Erythroblast (primary cell): ENCODE measurements at places on chromosomes 12 and 14.

- no peak for DNase-seq
These were observed 12.6 kb downstream of the GPRC5A start for GRCh38 chr12:12903642-12904609.

DNA sequence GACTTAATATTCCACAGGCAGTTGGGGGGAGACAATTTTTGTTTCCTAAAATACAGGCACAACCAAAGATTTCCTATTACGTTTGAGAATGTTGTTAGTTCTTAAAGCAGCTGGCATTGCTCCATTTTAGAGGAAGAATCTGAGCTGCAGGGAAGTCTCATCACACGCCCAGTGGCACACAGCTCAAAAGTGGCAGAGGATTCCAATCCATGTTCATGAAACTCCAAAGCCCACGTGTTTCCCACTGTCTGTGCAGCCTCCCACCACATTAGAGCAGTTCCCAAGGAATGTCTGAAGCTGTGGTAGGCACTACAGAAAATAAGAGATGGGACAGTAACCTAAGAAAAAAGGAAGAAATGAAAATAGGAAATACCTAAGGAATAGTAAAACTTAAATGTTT, 6.1 kb upstream of the IL26 start:
- no peak for DNase-seq

GRCh38 chr12:10331642-10332239, 24.1 kb downstream of the KLRD1 start:
- peak; percentile 59 for DNase-seq

DNA sequence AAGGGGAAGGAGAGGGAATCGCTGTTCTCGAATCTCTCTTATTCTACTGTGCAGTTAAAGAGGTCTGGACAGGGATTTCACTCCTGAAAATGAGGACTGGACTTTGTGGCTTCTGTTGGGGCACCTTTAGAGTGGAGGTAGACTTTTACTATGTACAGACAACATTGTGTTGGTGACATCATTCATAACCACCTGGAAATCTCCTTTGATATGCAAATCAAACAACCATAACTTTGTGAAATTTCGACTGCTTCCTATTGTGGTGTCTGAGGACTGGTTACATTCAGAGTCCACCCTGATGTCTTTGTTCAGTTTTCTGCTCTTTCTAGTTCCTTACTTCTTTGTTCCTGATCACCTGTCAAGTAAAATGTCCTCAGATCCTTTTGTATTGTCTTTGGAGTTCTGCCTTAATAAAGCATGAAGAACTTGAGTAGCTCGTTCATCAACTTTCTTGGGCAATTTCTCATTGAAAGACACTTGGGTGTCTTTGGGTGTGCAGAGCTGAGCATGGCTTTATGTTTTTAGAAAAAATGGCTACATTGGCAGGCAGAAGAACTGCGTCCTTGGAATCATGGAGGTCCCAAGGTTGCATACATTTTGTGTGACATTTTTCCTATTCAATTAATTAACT, 29.8 kb downstream of the LRRK2 start:
- DNase-seq = no peak

DNA sequence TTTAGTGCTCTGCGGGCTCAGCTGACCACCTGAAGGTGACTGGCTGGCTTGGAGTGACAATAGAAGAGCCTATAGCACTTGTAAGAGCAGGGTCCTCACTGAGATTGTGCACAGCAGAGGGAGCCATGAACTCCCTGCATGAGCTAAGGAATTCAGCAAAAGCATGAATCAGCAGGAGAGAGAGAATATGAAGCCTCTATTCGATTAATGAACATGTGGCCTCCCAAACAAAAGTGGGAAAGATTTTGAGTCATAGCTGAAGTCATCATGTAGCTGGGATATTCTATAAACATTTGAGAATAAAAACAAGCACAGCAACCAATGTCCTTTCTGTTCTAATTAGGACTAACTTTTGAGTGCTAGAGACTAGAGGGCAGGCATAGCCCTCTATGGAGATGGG, 626.6 kb downstream of the DIO2 start:
- DNase-seq = no peak

DNA sequence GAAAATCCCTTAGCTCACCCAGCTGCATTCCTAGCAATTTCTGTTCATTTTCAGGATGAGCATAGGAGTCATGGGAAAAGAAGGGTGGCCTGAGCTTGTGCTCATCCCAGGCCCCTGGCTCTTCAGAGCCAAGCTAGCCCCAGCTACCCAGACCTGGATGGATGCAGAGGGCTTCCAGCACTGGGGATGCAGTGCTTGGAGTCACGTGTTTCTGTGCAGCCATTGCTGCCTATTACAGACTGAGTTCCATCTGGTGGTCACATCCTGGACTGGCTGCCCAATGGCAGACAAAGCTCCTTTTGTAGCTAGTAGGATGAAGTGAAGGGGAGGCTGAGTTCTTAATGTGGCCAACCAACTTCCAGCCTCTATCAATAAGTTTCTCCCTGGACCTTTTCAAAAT, 54.2 kb upstream of the JDP2 start:
- no peak for DNase-seq

- DNase-seq = peak; percentile 65
These were observed 1.6 kb upstream of the CDKN1B start for GRCh38 chr12:12715459-12716150.

- DNase-seq = no peak
These were observed 8.3 kb downstream of the RERG start for GRCh38 chr12:15212930-15213329.

DNA sequence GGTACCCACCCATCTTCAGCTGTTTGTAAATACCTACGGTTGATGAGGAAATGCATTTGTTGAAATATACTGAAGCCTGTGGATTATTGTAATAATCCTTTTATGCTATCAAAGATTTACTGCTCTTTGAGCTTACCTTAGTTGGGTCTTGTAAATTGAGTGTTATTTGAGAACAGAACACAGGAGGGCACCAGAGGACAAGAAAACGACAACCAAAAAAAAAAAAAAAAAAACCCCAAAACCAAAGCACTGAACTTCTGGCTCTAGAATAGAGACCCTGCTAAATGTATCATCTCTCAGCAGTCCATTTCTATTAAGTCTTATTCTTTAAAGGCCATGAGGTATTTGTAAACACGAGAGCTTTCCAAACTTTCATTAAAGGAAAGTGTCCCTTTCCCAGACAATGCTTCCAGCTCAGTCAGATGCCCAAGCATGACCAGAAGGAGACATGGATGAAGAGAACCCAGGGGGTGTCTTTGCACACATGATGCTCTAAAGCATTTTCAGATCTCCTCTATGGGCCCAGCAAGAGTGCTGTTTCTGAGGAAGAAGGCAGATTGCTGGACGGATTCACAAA, 763.9 kb downstream of the NRXN3 start:
- peak; percentile 3 for DNase-seq

- no peak for DNase-seq
These were observed 213.3 kb upstream of the FKBP4 start for GRCh38 chr12:2581293-2582045.

DNA sequence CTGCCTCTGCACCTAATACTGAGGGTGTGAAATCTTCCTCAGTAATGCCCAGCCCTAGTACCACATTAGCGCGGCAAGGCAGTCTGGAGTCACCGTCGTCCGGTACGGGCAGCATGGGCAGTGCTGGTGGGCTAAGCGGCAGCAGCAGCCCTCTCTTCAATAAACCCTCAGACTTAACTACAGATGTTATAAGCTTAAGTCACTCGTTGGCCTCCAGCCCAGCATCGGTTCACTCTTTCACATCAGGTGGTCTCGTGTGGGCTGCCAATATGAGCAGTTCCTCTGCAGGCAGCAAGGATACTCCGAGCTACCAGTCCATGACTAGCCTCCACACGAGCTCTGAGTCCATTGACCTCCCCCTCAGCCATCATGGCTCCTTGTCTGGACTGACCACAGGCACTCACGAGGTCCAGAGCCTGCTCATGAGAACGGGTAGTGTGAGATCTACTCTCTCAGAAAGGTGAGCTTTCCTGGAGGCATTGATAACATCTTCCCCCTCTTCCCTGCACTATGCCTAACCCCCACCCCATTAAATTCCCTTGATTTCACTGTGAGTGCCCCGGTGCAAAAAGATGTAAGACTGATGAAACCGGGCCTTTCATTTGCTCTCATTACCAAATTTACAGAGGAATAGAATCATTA, 291.4 kb downstream of the NAV3 start:
- no peak for DNase-seq

- DNase-seq = no peak
These were observed 565.8 kb upstream of the ATP2B1 start for GRCh38 chr12:90274407-90274806.

DNA sequence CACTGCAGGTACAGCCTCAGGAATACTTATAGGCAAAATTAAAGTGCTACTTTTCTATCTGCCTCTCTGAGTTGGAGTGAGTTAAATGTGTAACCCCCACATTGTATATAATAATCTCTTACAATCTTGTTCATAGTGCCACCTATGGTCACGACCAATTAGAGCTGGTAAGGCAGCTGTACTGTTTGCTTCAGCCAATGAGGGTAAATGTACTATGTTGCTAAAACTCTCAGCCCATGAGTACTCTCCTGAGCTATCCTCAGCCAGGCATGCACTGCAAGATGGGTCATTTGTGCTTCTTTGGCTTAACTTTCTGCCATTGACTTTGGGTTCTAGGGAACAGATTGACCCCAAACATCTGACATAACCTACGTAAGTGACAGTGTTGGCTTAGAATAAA, 15.0 kb upstream of the MDM2 start:
- DNase-seq = peak; percentile 79

- peak; percentile 53 for DNase-seq
These were observed 103.3 kb upstream of the PMCH start for GRCh38 chr12:102300824-102301461.

GRCh38 chr12:9991876-9992275, 7.0 kb downstream of the CLEC1B start:
- DNase-seq = no peak
